ENCODE measurements at places on chromosomes 7 and 10. TPM values are rescaled to one million over a fixed set of nuclear protein-coding genes. Genes with fewer than 3 reads are reported as not detected.

DNA sequence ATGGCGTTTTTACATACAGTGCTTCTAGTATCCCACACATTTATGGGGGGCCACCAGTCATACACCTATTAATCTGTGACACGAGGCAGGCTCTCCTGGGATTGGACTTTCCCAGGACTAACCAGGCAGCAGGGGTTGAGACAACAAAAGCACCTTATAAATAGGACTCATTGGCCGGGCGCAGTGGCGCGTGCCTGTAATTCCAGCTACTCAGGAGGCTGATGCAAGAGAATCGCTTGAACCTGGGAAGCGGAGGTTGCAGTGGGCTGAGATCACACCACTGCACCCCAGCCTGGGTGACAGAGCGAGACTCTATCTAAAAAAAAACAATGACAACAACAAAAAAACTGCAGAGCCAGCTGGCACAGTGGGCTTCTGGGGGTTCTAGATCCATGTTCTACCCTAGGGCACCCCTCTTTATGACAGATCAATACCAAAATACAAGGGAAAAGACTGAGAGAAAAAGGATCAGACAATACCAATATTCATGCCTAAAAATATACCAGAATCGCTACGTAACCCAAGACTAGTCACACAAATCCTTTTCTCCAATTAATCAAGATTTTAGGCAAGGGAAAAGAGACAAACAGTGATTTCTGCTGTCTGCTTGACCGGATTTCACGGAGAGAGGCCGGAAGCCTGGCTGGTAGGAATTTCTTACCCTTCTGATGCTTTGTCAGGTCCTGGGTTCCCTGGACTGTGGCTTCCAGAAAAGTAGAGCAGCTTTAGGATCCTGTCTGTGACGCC lies 98.4 kb upstream of the CCNY start:
- no peak for DNase-seq

- no peak for DNase-seq
These were observed 345.1 kb downstream of the RNLS start for GRCh38 chr10:88237896-88238614.

DNA sequence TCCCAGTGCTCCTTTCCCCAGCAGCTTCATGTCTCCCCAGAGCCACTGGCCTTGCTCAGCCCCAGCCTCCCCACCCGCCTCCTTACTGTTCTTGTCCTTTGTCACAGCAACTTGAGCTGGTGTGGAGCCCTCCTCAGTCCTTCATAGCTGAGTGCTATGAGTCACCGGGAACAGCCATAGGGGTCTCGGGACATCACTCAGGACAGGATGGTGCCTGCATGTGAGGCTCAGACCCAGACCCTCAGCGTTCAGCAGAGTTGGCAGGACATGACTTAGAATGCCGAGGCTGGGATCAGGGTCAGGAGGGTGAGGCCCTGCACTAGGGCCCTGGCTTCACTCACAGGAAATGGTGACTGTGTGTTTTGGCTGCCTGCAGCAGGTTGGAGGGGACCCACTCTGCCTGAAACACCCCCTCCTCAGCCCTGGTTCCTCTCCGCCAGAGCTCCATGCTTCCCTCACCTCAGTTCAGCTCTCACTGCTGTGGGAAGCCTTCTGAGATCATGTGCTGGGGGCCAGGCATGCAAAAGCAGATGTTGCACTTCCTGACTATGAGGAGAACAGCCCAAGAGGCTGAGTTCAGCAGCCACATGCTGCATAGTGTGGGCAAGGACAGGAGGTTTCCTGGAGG lies 40.7 kb upstream of the GJD4 start:
- DNase-seq: no peak

- DNase-seq: no peak
These were observed 145.5 kb upstream of the SEM1 start for GRCh38 chr7:96855139-96855538.

GHRHR gene
- total RNA-seq: not detected

SLC16A9 gene
- 1.5 TPM for total RNA-seq

Data from naive thymus-derived CD4-positive, alpha-beta T cell (primary cell).